Regular cardiac myocyte (primary cell): ENCODE measurements at places on chromosomes 12 and 14. TPM values are rescaled to one million over a fixed set of nuclear protein-coding genes. Genes with fewer than 3 reads are reported as not detected.

Gene PLEKHD1
- under 0.01 TPM in 1 of 2 replicates, not detected in the other for total RNA-seq

Gene KRT7
- 18.6 and 80.3 TPM in 2 replicates for total RNA-seq

Gene PXMP2
- total RNA-seq: 6.5 and 16.7 TPM in 2 replicates

Gene NRXN3
- 1.3 and 3.7 TPM in 2 replicates for total RNA-seq

Gene FAM181A
- not detected in 2 replicates for total RNA-seq

Gene C14orf132
- total RNA-seq: 1.9 and 20.9 TPM in 2 replicates
